NCI-H187 treated with DMSO at 0.1 percent for 48 hours (cell line): ENCODE measurements at places on chromosomes 1 and 21.

DNA sequence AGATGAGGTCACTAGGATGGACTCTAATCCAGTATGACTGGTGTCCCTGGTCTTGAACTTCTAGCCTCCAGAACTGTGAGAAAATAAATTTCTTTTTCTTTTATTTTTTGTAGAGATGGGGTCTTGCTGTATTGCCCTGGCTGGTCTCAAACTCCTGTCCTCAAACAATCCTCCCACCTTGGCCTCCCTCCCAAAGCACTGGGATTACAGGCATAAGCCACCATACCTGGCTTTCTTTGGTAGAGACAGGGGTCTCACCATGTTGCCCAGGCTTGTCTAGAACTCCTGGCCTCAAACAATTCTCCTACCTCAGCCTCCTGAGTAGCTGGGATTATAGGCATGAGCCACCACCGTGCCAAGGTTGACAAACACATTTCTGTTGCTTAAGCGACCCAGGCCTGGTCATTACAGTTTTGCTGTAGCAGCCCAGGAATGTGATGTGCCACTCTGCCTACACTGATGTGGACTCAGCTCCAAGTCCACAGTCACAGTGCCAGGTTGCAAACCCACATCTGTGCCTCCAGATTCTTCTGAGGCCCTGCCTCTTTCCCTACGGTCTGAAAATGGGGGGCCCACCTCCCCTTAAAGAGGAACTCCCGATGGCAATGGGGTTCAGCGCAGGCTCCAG, 15.9 kb downstream of the PYCR2 start:
- no peak for DNase-seq

DNA sequence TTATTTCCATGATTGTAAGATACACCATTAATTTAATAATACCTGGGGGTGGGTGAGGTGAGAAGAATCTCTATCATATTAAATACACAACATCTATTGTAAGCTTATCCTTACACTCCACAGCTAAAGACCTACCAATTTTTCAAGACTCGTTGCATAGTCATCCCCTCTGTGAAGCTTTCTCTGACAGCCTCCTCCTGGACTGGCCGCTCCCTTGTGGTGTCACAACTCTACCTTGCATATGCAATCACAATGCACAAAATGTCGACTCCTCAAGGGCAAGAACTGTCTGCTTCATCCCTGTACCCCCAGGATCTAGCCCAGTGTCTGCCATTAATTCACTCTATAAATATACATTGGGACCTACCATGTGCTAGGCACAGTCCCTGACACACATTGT, 2.4 kb upstream of the PTGFRN start:
- no peak for DNase-seq

DNA sequence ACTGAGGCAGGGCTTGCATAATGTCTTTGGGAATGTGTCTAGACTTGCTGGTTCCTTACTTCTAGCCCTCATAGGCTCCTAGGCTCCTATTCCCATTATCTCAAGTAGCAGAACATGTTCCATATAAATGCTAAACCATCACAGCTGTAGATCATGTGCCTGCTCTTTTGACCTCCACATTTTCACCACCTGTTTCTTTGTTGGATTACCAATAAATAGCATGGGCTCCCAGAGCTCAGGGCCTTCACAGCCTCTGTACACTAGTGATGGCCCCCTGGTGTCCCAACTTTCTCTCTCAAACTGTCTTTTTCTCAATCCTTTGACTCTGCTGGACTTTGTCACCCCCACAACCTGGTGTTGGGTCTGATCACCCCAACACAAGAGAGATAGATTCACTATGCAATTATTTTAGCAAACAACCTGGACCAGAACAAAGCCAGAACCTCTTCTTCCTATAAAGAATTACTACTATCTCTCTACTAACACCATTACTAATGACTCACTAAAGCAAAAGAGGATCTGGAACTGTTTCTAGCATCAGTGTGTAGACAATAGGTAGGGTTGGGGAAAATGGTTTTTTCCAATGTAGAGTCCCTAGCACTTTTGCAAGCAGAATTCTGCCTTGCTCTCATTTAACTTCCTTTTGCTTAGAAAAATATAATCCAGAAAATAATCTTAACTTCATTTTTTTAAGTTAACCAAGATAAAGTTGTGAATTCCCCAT, 51.7 kb downstream of the WLS start:
- DNase-seq = no peak

DNA sequence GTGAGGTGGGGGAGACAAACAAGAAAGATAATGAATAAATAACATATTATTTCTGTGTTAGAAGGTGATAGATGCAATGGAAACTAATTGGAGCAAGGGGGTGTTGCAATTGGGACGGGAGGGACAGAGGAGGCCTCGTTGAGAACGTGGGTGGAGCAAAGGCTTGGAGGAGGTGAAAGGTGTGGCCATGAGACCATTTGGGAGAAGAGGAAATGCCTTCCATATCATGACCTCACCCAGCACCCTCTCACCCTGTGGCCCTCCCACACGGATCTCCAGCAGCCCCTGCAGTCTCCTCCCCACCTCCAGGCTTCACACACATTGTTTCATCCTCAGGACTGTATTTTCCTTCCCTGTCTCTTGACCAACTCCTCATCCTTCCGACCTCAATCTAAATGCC, 85.3 kb upstream of the ARHGAP29 start:
- no peak for DNase-seq

GRCh38 chr1:61400131-61400770, 317.9 kb downstream of the NFIA start:
- DNase-seq = no peak

- DNase-seq = peak; percentile 87
Observed at GRCh38 chr1:35557611-35558373, at the start of gene NCDN. Gene NCDN (plus strand): TSS chr1:35557799. CDS start chr1:35558191, 392 bp downstream.

GRCh38 chr21:45316871-45317397, 29.2 kb upstream of the POFUT2 start:
- DNase-seq = no peak

DNA sequence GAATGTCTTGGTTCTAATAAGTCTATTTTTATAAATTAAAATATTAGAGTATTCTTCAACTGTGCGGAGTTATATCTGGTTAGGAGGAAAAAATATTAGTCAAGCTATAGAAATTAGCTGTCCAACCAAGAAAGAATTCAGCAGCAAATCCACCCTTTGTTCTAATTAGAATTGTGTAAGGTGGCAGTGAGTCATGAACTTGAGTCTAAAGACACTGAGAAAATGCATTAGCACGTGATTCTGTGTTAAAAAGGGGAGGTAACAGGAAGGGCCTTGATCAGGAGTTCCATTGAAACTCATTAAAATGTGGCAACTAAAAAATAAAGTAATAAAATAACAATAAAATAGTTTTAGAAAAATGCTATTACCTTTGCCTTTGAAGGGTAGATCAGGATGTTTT, 398.2 kb upstream of the RGS18 start:
- no peak for DNase-seq
